ENCODE measurements at places on chromosomes 3 and 15.
A peak's percentile ranks its signal among the peaks of the same experiment; 100 is the strongest.

DNA sequence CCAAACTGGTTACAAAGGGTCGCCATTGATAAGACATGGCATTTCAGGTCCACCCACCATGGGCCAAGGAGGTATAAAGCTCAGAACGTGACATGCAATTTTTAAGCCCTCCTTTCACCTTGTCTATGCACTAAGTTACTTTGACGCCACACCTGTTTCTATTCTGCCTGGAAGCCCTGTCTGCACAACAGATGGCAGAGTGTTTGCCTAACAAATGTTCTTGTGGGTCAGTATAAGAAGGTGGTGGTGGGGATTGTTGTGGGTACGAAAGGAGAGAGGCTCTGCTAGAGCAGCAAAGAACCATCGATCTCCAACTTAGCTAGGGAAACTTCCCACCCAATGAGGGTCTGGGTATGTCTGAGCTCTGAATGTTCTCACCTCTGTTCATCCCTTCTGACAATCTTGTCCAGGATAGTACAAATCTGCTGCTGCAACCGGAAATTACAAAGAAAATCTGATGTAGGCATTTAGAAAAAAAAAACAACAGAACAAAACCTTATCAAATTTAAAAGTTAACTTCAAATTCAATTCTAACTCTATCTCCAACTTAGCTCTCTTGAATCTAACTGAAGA is 945.0 kb upstream of the CFAP20DC start:
- no peaks in the 10 kb centered on the region for H3K4me1 ChIP-seq
- DNase-seq = no peak
- H3K27ac ChIP-seq = no peak overlapping the region
- peaks cover 34% of the 10 kb centered on the region for H3K36me3 ChIP-seq
- no peaks in the 10 kb centered on the region for H3K27me3 ChIP-seq
- H3K4me3 ChIP-seq = no peak overlapping the region

- no peak overlapping the region for H3K27ac ChIP-seq
- DNase-seq = no peak
- H3K36me3 ChIP-seq = no peaks in the 10 kb centered on the region
- peaks cover 4% of the 10 kb centered on the region for H3K27me3 ChIP-seq
- no peaks in the 10 kb centered on the region for H3K4me1 ChIP-seq
Observed at GRCh38 chr15:39908186-39908585, 11.9 kb downstream of the GPR176 start.

- DNase-seq = no peak
- H3K4me3 ChIP-seq = no peak overlapping the region
- H3K27me3 ChIP-seq = no peaks in the 10 kb centered on the region
Observed at GRCh38 chr3:26350853-26351252, 271.7 kb upstream of the LRRC3B start.

- H3K4me3 ChIP-seq = no peak overlapping the region
- H3K4me1 ChIP-seq = no peaks in the 10 kb centered on the region
- DNase-seq = no peak
- H3K27ac ChIP-seq = no peak overlapping the region
- no peaks in the 10 kb centered on the region for H3K36me3 ChIP-seq
- no peaks in the 10 kb centered on the region for H3K27me3 ChIP-seq
Observed at GRCh38 chr3:24154013-24154695, 209.1 kb downstream of the NR1D2 start.

- no peaks in the 10 kb centered on the region for H3K27me3 ChIP-seq
- no peak overlapping the region for H3K27ac ChIP-seq
- H3K4me1 ChIP-seq = no peaks in the 10 kb centered on the region
- DNase-seq = no peak
- H3K4me3 ChIP-seq = no peak overlapping the region
- H3K36me3 ChIP-seq = peaks cover 3% of the 10 kb centered on the region
Observed at GRCh38 chr3:113431811-113432210, 9.5 kb downstream of the CFAP44 start.

GRCh38 chr3:130849091-130849552 is 44.8 kb upstream of the ATP2C1 start:
- H3K36me3 ChIP-seq = no peaks in the 10 kb centered on the region
- H3K4me3 ChIP-seq = no peak overlapping the region

- no peak overlapping the region for H3K4me3 ChIP-seq
- no peaks in the 10 kb centered on the region for H3K4me1 ChIP-seq
- H3K27ac ChIP-seq = no peak overlapping the region
- peaks cover 2% of the 10 kb centered on the region for H3K27me3 ChIP-seq
- DNase-seq = no peak
Observed at GRCh38 chr15:40257656-40258450, 19.0 kb downstream of the PAK6 start.

GRCh38 chr3:7867587-7867986 is 634.0 kb upstream of the LMCD1 start:
- H3K36me3 ChIP-seq = no peaks in the 10 kb centered on the region
- H3K4me3 ChIP-seq = no peak overlapping the region
- no peaks in the 10 kb centered on the region for H3K27me3 ChIP-seq

GRCh38 chr15:78392430-78392829 is 45.6 kb upstream of the IREB2 start:
- no peak overlapping the region for H3K27ac ChIP-seq
- no peaks in the 10 kb centered on the region for H3K4me1 ChIP-seq
- H3K36me3 ChIP-seq = no peaks in the 10 kb centered on the region
- no peak overlapping the region for H3K4me3 ChIP-seq

DNA sequence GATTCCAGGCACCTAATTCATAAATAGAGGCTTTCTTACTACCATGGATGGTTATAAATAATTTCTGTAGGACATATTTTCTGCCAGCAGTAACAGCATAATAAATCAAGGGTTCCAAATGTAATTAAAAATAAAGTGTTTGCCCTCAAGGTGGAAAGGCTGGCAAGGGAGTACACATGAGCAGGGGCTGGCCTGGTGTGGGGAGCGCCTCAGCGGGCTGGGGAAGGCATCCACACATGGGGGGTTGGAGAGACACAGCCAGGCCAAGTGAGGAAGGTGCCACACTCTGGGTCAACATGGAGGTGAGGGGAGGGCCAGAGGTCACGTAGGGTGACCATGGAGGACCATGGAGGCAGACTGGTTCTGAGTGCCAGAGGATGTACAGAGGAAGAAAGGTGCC is 65.8 kb upstream of the OCA2 start:
- no peak overlapping the region for H3K27ac ChIP-seq
- H3K4me1 ChIP-seq = no peaks in the 10 kb centered on the region
- no peak for DNase-seq
- no peaks in the 10 kb centered on the region for H3K27me3 ChIP-seq

GRCh38 chr3:32865383-32865782 is 47.6 kb downstream of the TRIM71 start:
- no peaks in the 10 kb centered on the region for H3K36me3 ChIP-seq
- DNase-seq = no peak
- no peak overlapping the region for H3K27ac ChIP-seq
- H3K27me3 ChIP-seq = no peaks in the 10 kb centered on the region

- H3K4me1 ChIP-seq = no peaks in the 10 kb centered on the region
- no peak overlapping the region for H3K4me3 ChIP-seq
- no peak overlapping the region for H3K27ac ChIP-seq
- no peak for DNase-seq
Observed at GRCh38 chr3:138724443-138724842, 110.3 kb downstream of the PIK3CB start.

GRCh38 chr15:51775967-51776816 is 24.8 kb downstream of the TMOD2 start:
- H3K4me3 ChIP-seq = no peak overlapping the region
- no peaks in the 10 kb centered on the region for H3K27me3 ChIP-seq
- H3K27ac ChIP-seq = peak overlapping the region; percentile 38
- peak; percentile 49 for DNase-seq

- H3K4me1 ChIP-seq = no peaks in the 10 kb centered on the region
- H3K4me3 ChIP-seq = no peak overlapping the region
- no peaks in the 10 kb centered on the region for H3K27me3 ChIP-seq
- H3K27ac ChIP-seq = no peak overlapping the region
- no peak for DNase-seq
Observed at GRCh38 chr3:112364291-112364690, 31.3 kb downstream of the CD200 start.

DNA sequence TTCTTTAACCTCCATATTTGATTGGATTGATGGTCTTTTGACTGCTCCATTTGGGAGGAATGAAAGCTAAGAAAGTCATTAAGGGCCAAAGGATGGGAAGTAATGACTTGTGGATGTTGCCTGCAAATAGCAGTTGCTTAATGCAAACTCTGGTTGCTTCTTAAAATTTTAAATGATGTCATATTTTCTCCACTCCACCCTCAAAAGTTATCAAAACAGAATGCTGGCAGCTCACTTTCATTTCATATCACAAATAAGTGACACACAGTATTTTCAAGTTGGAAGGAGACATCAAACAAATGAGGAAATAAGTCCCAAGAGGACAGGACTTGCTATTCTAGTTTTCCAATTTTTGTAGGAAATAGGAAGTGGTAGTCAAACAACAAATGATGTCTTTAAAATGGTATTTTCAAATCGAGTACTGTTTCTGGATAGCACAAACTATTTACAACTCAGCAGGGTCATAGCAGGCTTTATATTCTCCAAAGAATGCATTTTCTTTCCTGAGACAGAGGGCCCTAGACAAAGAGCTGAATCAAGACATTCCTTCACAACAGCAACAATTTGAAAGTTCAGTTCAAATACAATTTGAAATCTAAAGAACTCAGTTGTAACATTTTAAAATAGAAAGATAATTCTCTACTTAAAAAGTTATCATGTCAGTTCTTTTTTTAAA is 165.1 kb upstream of the UBE2E1 start:
- H3K4me1 ChIP-seq = no peaks in the 10 kb centered on the region
- no peaks in the 10 kb centered on the region for H3K36me3 ChIP-seq
- no peak overlapping the region for H3K4me3 ChIP-seq

DNA sequence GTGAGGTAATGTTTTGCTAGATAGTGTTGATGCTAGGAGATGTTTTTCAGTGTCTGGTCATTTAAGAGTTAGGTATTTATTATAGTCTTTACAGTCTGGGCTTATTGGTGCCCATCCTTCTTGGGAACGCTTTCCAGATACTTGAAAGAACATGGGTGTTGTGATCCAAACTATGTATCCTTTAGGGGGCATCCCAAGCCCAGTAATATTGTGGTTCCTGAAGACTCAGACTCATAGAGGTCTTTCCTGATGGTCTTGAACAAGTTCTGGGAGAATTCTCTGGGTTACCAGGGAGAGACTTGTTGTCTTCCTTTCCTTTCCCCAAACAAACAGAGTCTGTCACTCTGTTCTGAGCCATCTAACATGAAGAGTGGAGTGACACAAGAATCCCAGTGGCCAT is 99.7 kb upstream of the LRRC3B start:
- H3K27me3 ChIP-seq = no peaks in the 10 kb centered on the region
- H3K4me3 ChIP-seq = no peak overlapping the region
- H3K36me3 ChIP-seq = no peaks in the 10 kb centered on the region

DNA sequence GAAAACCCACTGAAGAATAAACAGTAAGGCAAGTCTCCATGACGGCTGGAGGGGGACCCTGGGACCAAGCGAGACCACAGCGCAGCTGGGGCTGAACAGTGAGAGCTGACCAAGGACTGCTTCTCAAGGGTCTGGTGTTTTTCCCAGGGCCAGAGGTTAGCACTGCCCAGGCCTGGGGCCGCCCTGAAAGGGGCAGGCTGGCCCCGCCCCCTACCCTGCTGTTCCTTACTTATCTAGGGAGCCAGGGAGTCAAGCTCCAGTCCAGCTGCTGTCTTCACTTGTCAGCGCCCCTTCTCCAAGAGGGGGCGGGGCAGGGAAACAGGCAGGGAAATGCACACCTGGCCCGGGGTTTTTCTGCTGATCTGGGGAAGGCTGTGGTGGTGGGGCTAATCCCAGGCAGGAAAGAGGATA is 51.6 kb upstream of the HACD2 start:
- no peaks in the 10 kb centered on the region for H3K27me3 ChIP-seq
- no peak overlapping the region for H3K4me3 ChIP-seq
- no peak overlapping the region for H3K27ac ChIP-seq
- no peaks in the 10 kb centered on the region for H3K36me3 ChIP-seq
- H3K4me1 ChIP-seq = no peaks in the 10 kb centered on the region

DNA sequence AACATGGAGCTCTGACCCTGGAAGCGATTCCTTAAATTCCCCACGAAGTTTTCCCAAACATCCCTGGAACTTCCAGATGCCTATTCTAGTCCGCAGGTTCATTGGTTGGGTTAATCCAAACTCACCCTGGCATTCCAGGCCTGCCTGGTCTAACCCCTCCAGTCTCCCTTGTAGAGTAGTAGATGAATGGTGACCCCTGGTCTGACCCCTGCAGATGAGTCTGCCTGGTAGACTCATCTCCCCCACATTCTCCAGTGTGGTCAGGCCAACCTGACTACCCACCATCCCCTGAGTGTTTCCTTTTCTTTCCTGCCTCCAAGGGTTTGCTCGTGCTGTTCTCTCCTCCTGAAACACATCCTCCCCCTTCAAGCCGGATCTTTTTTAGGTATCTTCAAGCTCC is 10.8 kb upstream of the HRH1 start:
- no peaks in the 10 kb centered on the region for H3K36me3 ChIP-seq
- H3K4me3 ChIP-seq = no peak overlapping the region
- DNase-seq = no peak
- H3K27me3 ChIP-seq = no peaks in the 10 kb centered on the region
- peaks cover 11% of the 10 kb centered on the region for H3K4me1 ChIP-seq

GRCh38 chr3:136516095-136516494 is 236.1 kb downstream of the STAG1 start:
- no peak overlapping the region for H3K27ac ChIP-seq
- H3K27me3 ChIP-seq = no peaks in the 10 kb centered on the region
- no peak for DNase-seq
- no peak overlapping the region for H3K4me3 ChIP-seq
- peaks cover 36% of the 10 kb centered on the region for H3K36me3 ChIP-seq

GRCh38 chr3:8900869-8901268 is 62.4 kb downstream of the RAD18 start:
- H3K4me3 ChIP-seq = no peak overlapping the region
- peaks cover 83% of the 10 kb centered on the region for H3K36me3 ChIP-seq
- H3K27ac ChIP-seq = no peak overlapping the region
- H3K27me3 ChIP-seq = no peaks in the 10 kb centered on the region
- H3K4me1 ChIP-seq = no peaks in the 10 kb centered on the region

DNA sequence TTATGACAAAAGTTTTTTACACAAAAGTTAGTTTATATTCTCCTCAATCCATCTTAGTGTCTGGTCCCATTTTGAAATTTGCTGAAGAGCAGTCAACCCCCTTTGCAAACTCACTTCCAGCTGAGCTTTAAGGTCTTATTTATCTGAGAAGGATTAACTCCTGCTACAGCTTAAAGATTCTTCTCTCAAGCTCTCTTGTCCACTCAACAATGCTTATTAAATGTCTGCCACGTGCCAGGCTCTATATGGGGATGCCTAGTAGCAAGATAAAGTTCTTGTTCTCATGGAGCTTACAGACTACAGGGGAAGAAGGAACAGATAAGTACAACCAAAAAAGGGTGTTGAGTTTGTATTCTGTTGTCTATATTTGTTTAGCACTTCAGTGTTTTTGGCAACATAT is 18.7 kb downstream of the TMPRSS7 start:
- no peak overlapping the region for H3K4me3 ChIP-seq
- no peak for DNase-seq
- H3K27me3 ChIP-seq = peaks cover 12% of the 10 kb centered on the region
- H3K36me3 ChIP-seq = no peaks in the 10 kb centered on the region
- H3K27ac ChIP-seq = no peak overlapping the region
- H3K4me1 ChIP-seq = no peaks in the 10 kb centered on the region

GRCh38 chr3:16412192-16412800 is 101.2 kb downstream of the RFTN1 start:
- H3K27ac ChIP-seq = 0 out of 2 replicates have a peak overlapping the region, but pooled peaks have one; percentile 22
- no peak overlapping the region for H3K4me3 ChIP-seq
- DNase-seq = no peak
- no peaks in the 10 kb centered on the region for H3K4me1 ChIP-seq
